ENCODE measurements at places on chromosomes 2 and 18. TPM values are rescaled to one million over a fixed set of nuclear protein-coding genes. Genes with fewer than 3 reads are reported as not detected.

The DAW1 gene
- total RNA-seq = not detected

The PIEZO2 gene
- not detected for total RNA-seq

The FOXD4L1 gene
- 0.12 TPM for total RNA-seq

The ZBTB14 gene
- total RNA-seq = 19.3 TPM

The WBP1 gene
- 32.9 TPM for total RNA-seq

All from activated CD4-positive, alpha-beta memory T cell treated with anti-CD3 and anti-CD28 coated beads for 36 hours (primary cell).